ENCODE measurements at places on chromosomes 4 and X.

DNA sequence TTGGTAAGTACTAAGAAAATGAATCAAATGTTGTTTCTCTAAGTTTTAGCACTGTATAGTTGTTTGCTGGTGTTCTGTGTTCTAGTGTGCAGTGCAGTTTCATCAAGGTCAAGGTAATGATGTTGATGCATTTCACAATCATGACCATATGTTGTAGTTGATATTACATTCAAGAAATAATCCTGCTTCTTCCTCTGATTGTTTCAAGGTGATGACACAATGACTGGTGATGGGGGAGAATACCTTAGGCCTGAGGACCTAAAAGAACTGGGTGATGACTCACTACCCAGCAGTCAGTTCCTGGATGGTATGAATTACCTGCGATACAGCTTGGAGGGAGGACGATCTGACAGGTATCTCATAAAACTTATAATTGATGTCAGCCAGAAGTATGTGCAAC is 261.6 kb downstream of the ANK2 start:
- DNase-seq: no peak

GRCh38 chrX:72479324-72480274 is 93.0 kb downstream of the HDAC8 start:
- no peak for DNase-seq

- DNase-seq: no peak
These were observed 85.5 kb downstream of the SNCA start for GRCh38 chr4:89751416-89751815.

DNA sequence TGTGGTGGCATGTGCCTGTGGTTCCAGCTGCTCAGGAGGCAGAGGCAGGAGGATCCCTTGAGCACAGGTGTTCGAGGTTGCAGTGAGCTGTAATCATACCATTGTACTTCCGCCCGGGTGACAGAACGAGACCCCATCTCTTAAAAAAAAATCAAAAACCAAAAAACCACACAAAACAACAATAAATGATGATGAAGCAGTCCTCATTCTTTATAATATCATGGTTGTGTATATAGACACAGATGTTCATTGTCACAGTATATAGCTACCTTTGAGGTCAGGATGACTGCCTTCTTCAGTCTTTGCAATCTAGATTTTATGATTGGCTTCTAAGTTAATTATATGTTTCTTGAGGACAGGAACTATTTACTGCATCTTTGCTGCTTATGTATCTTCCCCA is 37.0 kb downstream of the ZFX start:
- no peak for DNase-seq

GRCh38 chr4:156638925-156639605 is 332.5 kb downstream of the PDGFC start:
- DNase-seq: no peak

DNA sequence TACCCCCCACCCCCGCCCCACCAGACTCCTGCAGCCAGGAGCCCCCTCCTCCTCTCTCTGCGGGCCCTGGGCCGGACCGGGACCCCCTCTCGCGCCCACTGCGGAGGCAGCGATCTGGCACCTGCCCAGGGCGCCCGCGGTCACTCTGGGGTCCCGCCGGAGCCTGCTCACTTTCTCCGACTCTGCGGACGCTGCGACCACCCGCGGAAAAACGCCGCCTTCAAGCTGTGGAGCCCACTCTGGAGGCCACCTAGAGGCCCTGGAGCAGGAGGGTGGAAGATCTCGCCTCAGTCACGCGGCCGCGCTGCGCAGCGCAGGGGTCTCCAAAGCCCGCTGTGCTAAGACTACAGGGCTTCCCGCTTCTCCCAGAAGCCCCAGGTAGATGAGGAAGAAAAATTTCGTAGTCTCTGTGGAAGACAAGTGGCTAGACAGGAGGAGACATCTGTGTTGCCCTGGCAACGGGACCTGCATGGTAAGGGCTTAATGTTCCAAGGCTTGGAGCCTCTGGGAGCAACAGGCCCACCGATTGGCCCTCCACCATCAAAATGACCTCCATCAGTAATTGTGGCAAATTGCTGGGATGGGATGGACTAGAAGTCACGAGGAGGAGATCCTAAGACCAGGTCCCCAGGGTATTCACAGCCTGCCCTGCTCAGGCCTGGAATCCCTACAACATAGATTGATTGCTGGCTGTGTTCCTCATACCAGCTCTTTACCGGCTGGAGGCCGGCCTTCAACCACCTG is at the start of gene PNMA6F:
PNMA6F (minus strand) TSS at position 387 of the 744 bp plus-strand sequence. CDS start 1,093 bp downstream, outside the sequence.
- no peak for DNase-seq

DNA sequence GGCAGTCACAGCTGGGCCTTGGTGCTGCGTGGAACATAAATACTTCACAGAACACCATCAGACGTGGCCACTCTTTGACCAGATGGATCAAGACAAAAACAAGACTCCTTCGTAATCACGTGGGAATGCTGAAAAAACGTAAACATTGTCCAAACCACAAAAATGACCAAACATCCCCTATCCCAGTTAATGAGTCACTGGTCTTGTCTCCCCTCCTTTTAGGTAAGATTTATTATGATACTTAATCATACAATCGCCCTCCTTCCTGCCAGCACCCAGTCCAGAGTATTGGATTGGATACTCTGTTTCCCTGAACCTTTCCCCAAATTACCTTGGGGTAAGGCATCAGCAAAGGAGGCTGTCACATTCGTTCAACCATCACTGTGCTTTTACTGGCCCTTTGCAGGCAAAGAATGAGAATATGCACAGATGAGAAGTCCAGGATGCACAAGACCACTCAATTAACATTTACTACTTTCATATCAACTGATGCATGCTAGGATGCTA is 601 bp upstream of the TCEANC start:
- no peak for DNase-seq

- no peak for DNase-seq
These were observed 144.1 kb downstream of the SLC7A11 start for GRCh38 chr4:138097912-138098600.

- no peak for DNase-seq
These were observed 144.6 kb downstream of the AMELX start for GRCh38 chrX:11437642-11438379.

- no peak for DNase-seq
These were observed 50.5 kb upstream of the GUCY1A1 start for GRCh38 chr4:155616117-155616516.

DNA sequence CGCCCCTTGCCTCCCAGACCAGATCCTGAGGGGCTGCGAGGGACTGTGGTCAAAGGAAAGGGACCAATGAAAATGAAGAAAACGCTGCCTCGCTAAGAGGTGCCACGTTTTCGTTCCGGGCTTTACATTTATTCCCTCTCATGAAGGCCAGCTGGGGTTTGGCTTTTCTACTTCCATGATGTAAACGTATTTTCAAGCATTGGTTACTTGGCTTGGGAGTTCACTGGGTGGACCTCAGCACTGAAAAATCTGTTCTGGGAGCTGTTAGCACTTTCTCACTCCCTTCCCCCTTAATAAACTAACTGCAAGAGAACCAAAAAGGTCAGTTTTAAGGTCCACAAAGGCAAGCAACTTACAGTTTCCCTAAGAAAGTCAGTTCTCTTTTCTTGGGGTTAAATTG is 40.6 kb upstream of the ADGRG2 start:
- no peak for DNase-seq

DNA sequence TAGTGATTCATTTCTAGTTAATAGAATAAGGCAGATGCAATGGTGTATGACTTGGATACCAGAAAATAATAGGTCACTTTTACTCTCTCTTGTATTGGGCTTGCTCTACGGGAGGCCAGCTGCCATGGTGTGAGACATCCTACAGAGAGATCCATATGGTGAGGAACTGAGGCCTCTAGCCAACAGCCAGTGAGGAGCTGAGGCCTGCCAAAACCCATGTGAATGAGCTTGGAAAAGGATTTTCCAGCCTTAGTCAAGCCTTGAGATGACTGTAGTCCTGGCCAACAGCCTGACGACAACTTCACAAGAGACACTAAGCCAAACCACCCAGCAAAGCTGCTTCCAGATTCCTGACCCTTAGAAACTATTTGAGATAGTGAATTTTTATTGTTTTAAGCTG is 1300.2 kb downstream of the RAPGEF2 start:
- no peak for DNase-seq

DNA sequence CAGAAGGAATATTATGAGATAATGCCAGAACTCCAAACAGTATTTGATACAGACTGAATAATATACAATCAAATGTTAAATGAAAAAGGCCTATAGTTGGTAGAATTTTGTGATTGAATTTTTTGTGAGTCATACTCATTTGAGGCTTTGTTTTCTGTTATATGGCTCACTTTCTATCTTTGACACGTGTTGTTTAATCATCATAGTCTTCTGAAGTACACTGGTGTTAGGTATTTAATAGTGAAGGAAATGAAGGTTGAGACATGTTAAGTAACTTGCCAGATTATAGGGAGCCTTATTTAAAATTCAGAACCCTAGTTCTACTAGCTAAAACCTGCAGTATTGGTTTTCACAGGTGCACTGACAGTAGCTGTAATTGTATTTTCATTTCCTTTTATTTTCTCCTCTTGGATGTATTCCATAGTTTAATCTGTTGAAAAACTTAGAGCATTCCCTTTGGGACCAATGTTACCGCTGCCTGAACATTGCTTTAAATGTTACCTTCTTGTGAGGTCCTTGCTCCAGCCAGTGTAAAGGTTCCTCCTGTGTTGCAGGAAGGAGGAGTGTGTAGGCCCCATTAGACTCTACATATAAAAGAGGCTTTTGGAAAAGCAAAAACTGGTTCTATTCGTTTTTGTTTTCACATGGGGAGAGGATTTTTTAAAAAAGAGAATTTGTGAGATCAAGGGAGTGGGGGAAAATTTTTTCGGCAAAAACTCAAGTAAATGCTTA is 224.1 kb downstream of the ARHGAP10 start:
- DNase-seq: no peak

DNA sequence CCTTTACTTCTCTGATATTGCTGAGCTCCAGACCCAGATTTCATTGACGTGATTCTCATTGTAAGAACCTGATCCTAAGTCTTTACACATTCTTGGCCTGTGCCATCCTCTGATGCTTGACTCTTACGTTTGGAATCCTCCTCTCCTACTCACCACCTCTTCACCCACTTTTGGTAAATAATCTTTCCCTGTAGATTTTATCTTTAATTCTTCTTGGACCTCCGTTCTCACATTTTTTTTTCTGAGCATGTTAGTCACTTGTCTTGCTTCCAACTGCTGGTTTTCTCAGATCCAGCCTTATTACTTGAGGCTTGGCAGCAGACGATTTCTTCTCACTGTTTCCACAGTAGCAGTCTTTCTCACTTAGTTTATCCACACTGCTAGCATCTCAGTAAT is 12.4 kb upstream of the SH3RF1 start:
- no peak for DNase-seq

DNA sequence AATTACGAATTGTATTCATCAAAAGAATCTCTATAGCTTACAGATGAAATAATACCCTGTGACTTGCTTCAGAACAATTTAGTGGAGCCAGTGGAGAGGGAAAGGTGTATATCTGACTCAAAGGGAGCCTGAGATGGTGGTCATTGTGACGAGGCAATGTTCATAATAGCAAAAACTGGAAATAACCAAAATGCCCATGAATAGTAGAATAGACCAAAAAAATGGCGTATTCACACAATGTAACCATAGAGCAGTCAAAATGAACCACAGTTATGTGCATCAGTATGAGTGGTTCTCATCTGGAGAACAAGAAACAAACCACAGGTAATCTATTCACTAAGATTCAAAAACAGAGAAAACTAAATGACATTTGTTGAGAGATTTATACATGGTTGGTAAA is 125.3 kb upstream of the CLNK start:
- no peak for DNase-seq

GRCh38 chrX:97494756-97495372 is 611.2 kb downstream of the RPA4 start:
- no peak for DNase-seq

GRCh38 chr4:122988696-122989095 is 66.3 kb upstream of the NUDT6 start:
- no peak for DNase-seq

GRCh38 chr4:101147283-101147682 is 200.0 kb downstream of the PPP3CA start:
- no peak for DNase-seq

- no peak for DNase-seq
These were observed 117.7 kb upstream of the PSAPL1 start for GRCh38 chr4:7552466-7552865.

DNA sequence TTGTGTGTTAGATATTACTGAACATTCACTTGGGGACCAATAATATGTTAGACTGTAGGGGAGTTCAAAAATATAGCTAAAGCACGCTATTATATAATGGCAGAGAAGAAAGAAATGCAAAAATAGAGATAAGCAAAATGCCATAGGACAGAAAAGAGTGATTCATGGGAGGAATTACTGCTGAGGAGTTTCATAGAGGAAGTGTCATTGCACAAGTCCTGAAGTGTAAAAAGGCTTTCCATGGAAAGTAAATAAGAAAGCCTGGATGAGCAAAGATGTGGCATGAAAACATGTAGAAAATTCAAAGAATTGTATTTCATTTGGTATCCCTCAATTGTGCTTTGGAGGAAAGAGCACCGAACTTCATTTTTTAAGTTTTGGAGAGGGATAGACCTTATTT is 14.5 kb downstream of the HMGB2 start:
- no peak for DNase-seq

- no peak for DNase-seq
These were observed 74.8 kb downstream of the FREM3 start for GRCh38 chr4:143625632-143626031.

DNA sequence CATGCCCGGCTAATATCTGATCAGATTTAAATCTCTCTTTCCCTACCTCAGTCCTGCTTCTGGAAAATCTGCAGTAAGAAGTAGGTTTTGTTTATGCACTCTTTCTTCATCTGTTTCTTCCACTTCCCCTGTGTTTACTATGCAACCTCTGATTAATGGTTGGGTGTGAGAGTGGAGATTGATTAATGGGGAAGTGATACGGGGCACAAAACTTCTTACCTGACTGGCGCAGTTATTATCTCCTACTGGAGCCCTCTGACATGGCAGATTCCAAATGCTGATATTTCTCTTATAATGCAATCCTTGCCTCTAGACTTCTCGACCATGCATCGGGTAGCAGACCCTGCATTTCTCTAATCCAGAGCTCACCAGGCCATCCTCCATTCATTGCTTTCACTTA is 60.2 kb upstream of the HPGD start:
- DNase-seq: no peak

- DNase-seq: no peak
These were observed 79.3 kb upstream of the BCOR start for GRCh38 chrX:40177117-40177430.

- no peak for DNase-seq
These were observed 1066.8 kb upstream of the ADGRL3 start for GRCh38 chr4:60133375-60133774.

DNA sequence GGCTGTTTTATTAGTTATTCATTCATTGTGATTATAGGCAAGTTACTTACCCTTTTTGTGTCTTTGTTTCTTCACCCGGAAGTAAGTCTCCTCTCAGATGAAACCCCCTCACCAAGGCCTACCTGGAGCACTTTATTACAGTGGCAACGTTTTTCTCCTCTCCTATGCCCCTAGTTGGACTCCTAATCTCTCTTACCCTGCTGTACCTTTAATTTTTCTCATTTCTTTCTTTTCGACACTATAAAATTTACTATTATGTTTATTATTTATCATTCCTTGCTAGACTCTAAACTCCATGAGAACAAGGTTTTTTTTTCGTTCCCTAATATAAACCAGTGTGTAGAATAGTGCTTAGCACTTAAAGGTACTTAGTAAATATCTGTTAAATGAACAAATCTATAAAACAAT is 17.5 kb downstream of the STAP1 start:
- no peak for DNase-seq
